ENCODE measurements at places on chromosomes 7 and 10.
A peak's percentile ranks its signal among the peaks of the same experiment; 100 is the strongest.

- DNase-seq: no peak
These were observed 48.3 kb downstream of the ZNF783 start for GRCh38 chr7:149310113-149310836.

DNA sequence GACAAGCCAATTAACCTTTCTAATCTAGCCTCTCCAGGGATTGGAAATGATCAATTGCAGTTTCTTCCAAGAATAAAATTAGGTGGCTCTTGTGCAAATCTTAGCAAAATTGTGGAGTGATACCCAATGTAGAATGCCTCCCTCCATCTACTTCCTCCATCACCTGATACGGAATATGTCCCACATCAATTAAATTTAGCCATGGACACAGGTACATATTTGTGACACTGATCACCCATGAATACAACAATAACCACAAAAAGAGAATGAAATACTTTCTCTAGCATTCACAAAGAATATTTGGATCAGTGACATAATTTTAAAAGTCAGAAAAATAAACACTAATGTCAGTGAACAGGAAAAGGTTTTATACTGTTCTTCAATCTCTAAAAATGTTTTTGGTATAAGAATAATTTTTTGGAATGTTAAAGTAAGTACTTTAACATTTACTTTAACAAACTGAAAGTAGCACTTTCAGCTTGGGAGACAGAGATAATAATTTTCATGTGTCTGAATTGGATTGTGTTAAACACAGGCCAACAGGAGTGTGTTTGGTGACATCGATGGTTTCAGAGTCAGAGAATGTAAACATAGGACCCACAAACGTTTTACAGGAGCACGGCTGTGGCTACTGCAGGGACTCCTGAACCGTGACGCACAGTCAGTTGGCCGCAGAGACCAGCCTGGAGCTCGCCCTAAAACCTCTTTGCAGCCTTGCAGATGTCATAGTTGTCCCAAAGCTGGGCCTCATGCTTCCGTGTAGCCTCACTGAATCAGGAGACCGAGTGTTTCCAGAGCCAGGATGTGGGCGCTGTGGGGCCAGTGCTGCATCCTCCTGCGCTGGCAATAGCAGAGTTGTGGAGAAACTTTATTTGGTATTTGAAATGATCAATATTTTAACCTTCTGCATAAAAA lies 7.2 kb downstream of the RBM20 start:
- DNase-seq: peak; percentile 7

DNA sequence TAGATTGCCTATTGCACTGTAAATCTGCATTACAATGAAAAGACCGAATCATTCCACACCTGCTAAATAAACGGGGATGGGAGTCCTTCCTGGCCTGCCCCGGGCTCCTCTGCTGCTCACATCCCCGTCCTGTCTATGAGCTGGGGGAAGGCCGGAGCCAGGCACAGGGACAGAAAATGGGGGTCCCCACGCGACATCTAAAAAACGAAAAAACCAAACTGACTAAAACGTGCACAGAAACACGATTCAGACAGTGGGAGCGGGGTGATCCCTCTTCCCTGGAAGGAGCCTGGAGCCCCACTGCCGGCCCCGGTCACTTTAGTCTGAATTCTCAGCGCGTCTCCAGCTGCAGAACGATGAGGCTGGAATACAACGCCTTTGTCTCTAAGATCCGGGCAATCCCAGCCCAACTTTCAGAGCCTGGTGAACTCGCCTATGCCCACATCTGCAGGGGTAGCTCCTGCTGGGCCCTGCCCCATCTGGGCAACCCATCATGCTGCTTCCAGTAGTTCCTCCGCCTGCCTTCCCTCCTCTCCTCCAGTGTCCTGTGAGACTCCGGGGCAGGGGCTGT lies 78.0 kb downstream of the ADARB2 start:
- no peak for DNase-seq

GRCh38 chr7:121027761-121028669 lies 39.5 kb downstream of the CPED1 start:
- no peak for DNase-seq

DNA sequence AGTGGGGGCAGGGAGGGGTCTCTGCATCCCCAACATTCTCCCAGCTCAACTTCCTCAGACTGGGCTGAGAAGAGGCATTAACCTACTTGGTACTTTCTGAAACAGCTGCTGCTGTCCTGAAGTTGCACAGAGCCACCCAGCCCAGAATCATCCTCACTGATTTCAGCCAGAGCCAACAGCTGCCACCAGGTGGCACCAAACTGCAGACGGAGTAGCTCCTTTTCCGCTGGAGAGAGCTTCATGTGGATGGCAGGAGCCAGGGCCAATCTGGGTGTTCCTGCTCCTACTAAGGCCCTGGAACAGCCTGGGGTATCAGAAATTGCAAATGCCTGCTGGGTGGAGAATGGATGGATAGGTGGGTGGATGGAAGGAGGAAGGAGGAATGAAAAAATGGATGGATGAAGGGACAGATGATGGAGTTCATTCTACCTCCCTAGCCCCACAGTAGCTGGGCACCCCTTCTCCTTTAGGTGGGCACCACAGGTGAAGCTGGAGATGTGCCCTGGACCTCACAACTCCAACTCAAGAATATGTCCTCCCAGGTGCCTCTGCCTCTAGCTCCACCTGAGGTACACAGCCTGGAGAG lies 11.8 kb upstream of the DRGX start:
- peak; percentile 80 for DNase-seq

DNA sequence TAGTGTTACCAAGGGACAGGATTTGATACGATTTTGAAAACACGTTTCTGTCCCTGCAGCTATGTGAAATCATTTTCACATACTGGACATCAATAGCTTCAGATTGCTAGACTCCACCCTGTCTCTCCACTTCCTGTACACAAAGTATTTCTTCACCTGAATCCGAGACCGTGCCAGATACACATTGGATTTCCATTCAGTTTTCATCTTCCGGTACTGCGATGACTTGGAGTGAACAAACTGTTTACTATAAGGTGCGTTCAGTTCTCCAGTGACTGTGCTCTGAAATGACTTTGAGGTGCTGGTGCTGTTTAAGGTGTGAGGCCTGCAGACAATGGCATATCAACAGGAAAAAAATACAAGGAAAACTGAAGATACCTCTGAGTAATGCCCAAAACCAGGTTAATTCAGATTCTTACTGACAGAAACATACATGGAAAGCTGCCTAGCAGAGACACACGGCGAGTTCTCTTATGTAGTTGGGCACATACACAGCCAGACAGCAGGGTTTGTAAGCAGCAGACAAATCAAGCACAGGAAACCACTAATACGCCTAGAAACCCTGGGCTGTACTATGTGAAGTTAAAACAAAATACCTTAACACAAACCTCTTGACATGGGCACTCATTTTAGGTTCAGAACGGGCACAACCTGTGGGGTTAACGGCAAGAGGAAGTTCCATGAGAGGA lies 119.2 kb downstream of the GALNT11 start:
- DNase-seq: no peak

GRCh38 chr10:37948210-37948609 lies 28.2 kb downstream of the ZNF25 start:
- no peak for DNase-seq

DNA sequence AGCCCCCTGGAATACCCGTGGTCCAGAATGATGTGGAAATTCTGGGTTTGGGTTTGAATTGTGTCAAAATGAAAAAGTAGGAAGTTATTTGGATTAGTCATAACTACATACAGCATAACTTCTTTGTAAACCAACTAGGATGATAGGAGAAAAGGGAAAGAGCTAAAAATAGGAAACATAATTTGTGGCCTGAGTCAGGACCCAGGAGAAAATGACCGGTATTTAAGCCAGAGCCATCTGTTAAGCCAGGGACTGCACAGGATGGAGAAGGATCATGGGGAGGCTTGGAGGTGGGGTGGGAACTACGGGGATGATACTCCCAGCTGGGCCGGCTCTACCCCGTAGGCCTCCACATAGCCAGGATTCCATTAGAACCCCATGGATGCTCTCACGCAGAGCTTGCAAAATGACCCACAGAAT lies 98.6 kb downstream of the MYOF start:
- no peak for DNase-seq
